ENCODE measurements at places on chromosomes 4 and X. TPM values are rescaled to one million over a fixed set of nuclear protein-coding genes. Genes with fewer than 3 reads are reported as not detected.

DNA sequence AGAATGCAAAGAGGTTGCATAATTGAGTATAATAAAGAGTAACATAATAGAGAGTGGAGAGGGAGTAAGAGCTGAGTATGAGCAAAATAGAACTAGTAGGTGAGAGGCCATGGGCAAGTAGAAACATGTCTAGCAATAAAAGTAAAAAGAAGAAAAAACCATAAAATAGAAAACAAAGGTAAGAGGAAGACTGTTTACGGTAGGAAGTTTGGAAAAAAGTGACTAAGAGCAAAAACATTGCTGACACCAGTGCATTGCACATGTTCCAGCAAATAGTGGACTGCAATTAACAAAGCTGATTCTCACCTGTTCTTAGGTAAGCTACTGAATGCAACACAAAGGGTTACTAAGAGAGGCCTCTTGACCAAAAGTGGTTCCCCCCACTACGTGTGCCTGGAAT, 202.9 kb downstream of the TEX13A start:
- DNase-seq: no peak

DNA sequence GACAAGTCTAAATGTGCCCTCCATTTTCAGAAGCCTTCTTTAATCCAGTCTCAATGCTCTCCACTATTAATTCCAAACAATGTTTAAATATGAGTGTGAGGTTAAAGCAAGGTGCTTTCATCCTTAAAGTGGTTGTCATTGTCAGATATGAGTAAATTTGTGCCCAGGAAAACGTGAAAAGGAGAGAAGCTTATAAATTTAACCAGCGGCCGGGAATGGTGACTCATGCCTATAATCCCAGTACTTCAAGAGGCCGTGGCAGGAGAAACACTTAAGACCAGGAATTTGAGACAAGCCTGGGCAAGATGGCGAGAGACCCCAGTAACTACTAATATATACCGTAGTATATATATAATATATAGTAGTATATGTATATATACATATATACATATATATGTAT, 270.0 kb downstream of the ARHGAP24 start:
- no peak for DNase-seq

- DNase-seq: no peak
These were observed 647.5 kb upstream of the TENM3 start for GRCh38 chr4:181595716-181596115.

GRCh38 chr4:8072235-8072968, 86.2 kb downstream of the ABLIM2 start:
- no peak for DNase-seq

- no peak for DNase-seq
These were observed 38.3 kb downstream of the ARHGEF9 start for GRCh38 chrX:63746715-63747114.

DNA sequence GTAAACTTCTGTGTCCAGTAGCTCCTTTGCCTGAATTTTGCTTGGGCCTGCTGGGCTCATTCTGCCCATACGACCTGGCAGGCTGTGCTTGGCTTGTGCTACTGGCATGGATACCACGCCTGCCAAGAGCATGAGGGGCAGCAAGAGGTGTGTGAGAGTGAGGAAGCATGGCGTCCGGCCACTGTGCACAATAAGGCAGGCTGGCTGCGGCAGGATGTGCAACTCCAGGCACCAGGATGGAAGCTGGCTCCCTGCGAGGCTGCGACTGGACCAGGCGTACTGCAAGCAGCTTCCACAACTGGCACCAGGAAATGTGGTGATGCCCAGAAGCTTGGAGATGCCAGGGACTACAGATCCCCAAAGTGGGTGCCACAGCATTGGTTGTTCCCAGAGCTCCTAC, 709.3 kb downstream of the PCDH18 start:
- DNase-seq: no peak

- no peak for DNase-seq
These were observed 34.9 kb downstream of the ELOVL6 start for GRCh38 chr4:110163327-110164069.

The ODAPH gene
- total RNA-seq: not detected

The BEX5 gene
- total RNA-seq: 2.0 TPM

DNA sequence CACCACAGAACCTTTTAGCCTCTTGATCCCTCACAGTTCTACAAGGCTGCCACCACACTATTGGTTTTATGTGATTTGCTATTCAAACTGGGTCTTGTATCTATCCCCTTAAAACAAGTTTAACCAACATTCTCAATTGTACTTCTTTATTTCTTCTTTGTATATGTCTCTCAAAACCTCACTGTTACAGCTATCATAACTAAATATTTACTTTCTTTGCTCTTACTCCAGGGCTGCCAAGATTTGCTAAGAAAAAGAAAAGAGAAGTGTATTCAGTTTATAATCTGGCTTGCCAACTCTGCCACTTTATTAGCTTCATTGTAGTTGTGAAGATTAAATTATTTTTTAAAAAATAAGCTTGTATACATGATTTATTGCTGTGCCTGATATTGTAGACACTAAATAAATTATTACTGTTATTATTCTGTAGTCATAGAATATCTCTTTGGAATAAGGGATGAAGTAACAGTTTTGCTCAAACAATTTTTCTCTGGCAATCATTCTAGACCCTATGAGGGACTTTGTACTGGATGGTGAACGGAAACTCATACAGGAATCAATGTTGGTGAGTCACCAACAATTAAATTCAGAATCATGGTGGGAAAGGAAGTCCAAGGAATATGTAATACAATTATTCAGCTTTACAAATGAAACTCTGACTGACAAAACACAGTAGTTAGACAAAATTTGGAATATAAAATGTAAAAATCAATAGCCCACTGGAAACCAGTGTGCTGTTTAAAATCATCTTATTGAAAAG, 127.1 kb upstream of the DCAF8L1 start:
- no peak for DNase-seq

DNA sequence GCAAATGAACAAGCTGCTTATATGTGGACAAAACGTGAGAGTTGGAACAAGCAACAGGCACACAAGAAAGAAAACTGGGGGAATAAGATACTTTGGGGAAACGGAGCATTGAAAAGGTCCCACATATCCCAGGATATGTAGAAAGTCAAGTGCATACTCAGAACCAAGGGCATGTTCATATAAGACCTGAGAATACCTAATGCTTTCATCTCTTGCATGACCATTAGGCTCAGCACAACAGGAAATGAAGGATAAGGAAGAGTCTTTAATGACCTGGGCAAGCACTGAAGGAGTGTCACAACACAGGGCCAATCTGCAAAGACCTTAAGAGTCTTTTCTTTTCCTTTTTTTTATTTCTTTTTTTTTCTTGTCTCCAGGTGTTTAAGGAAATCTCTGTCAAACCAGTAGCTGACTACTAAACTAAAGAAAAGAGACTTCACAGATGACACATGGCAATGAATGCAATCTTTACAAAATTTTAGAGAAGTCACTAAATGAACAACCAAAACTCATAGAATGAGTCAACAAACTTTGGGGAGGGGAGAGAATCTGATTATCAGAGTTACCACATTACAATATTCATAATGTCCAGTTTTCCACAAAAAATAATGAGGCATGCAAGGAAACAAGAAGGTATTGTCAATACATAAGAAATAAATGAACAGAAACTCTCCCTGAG, 67.9 kb upstream of the STK26 start:
- no peak for DNase-seq

DNA sequence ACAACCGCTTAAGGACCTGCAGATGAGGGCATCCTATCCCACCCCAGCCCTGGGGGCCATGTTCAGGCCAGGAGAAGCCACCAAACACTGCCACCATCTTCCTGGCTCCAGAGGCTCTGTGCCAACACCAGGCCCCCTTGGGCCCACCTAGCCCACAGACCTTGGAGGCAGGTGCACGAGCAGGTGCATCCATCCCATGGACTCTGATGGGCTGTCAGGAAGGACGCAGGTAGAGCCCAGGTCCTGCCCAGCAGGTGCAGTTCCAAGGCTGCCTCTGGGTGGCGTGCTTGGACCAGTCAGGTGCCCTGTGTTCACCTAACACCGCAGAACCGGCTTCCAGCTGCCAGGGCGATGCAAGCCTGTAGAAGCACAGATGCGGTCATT, 22.8 kb upstream of the PDE6B start:
- no peak for DNase-seq

The SLC9B1 gene
- total RNA-seq: 0.29 TPM

- no peak for DNase-seq
These were observed 142.0 kb downstream of the COL25A1 start for GRCh38 chr4:109160494-109160893.

DNA sequence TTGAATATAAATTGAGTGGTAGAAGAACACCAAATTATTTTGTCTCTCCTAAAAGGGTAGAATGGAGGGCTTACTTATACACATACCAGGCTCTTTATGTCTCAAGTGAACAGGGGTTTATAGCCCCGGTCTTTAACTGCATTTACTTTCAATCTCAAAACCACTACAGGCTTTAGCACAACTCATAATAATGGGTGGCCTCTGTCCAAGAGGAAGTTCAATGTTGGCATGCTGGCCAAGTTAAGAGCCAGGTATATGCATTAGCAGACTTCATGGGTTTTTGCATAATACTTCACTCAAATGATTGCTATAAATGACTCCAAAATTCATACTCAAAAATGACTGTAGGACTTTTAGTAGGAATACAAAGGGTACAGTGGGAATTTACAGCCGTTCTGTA, 118.5 kb upstream of the OTUD4 start:
- DNase-seq: no peak

All from esophagus muscularis mucosa (tissue), 4 donors.